ENCODE measurements at places on chromosomes 5 and 9.

- no peak for DNase-seq
These were observed 226.5 kb downstream of the CDK5RAP2 start for GRCh38 chr9:120353506-120353905.

- no peak for DNase-seq
These were observed 239.0 kb downstream of the PBX3 start for GRCh38 chr9:125985998-125986655.

GRCh38 chr5:74762599-74762998 lies 4.3 kb downstream of the GFM2 start:
- DNase-seq, result no peak

DNA sequence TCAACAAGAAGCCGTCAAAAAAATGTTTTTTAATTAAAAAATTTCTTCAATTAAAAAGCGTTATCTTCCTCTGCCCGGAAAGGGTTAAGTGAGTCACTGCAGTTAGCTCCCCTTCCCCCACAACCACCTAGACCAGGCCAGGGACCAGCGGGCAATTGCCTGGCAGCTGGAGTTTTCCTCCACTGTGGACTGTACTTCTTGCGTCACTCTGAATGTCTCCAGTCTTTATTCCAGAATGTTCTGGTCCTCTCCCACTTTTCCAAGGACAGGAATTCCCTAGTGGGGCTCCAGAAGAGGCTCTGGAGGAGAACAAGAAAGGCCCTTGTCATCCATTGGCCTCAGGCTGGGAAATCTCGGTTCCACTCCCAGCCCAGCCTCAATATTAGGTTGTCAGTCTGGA lies 114.0 kb downstream of the C9orf50 start:
- no peak for DNase-seq

- DNase-seq, result no peak
These were observed 11.8 kb downstream of the IL6ST start for GRCh38 chr5:55982957-55983381.
